ENCODE measurements at places on chromosomes 1 and 21. TPM values are rescaled to one million over a fixed set of nuclear protein-coding genes. Genes with fewer than 3 reads are reported as not detected.

GRCh38 chr1:212759683-212760082 is 31.9 kb downstream of the NSL1 start:
- H3K36me3 ChIP-seq: peaks cover 9% of the 10 kb centered on the region
- no peaks in the 10 kb centered on the region for H3K4me1 ChIP-seq
- no peak overlapping the region for H3K27ac ChIP-seq
- DNase-seq: no peak

- peaks cover 29% of the 10 kb centered on the region for H3K36me3 ChIP-seq
- peak overlapping the region; percentile 35 for H3K27ac ChIP-seq
- peaks cover 16% of the 10 kb centered on the region for H3K4me1 ChIP-seq
- no peaks in the 10 kb centered on the region for H3K27me3 ChIP-seq
These were observed 25.3 kb downstream of the A3GALT2 start for GRCh38 chr1:33295450-33296081.

DNA sequence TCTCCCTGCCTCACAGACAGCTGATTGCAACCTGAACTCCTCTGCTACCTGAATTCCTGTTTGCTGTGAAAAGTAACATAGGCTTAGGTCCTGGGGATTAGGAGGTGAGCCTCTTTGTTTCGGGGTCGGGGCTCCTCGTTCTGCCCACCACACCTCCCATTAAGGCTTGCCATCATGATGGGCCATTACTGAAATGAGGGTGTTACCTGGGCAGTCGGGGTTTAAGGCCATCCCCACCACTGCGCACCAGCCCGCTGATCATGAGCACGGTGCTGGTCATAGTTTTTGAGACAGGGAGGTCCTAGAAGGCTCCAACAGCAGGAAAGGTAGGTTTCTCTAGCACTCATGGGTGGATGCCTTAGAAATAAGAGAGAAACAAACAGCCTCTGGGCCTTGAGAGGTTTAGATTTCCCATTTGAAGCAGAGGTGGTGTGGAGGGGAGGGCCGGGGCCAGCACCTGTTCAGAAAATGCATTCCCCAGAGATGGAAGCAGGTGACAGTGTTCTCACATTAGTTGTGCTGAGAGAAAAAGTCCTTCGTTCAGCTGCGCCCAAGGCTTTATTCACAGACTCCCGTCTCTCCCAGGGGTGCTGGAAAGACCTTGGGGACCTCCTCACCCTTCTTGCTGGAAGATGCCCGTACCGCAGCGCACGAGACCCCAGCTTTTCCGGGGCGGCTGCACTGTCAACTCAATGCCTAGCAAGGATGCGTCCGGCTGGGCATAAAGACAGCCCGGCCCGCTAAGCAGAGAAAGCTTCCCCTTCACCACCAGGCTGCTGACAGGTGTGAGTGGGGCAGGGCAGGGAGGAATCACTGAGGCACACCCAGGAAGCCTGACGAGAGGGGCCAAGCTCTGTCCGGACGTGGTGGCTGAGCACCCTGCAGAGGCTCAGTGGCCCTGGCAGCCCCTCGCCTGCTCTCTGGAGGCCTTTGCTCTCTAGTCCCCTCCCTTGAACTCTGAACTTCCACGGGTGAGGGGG is 125.5 kb downstream of the PGBD5 start:
- no peaks in the 10 kb centered on the region for H3K4me1 ChIP-seq
- no peaks in the 10 kb centered on the region for H3K27me3 ChIP-seq
- no peak overlapping the region for H3K4me3 ChIP-seq
- no peak for DNase-seq

DNA sequence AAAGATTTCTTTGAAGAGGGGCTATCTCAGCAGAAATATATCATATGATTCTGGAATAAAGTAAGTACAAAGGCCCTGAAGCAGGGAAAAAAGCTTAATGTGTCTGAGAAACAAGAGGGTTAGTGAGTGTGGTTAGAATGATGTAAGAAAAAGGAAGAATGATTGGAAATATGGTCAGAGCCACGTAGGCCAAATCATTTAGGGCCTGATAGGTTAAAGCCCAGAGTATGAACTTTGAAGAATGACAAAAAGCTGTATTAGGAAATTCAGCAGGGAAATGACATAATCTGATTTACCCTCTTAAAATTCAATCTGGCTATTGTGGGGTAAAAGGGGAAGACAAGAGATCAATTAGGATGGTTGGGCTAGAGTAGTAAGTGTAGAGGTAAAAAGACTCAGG is 69.0 kb upstream of the MUTYH start:
- no peak for DNase-seq
- no peaks in the 10 kb centered on the region for H3K36me3 ChIP-seq
- H3K4me3 ChIP-seq: no peak overlapping the region
- peaks cover 19% of the 10 kb centered on the region for H3K4me1 ChIP-seq

GRCh38 chr1:23013657-23014056 is 2.0 kb downstream of the TEX46 start:
- DNase-seq: no peak
- H3K27ac ChIP-seq: no peak overlapping the region

GRCh38 chr1:179867493-179868330 is 9.9 kb downstream of the TOR1AIP2 start:
- H3K4me1 ChIP-seq: peaks cover 9% of the 10 kb centered on the region
- no peak overlapping the region for H3K4me3 ChIP-seq
- no peak overlapping the region for H3K27ac ChIP-seq
- peaks cover 41% of the 10 kb centered on the region for H3K36me3 ChIP-seq
- no peak for DNase-seq

GRCh38 chr1:187433598-187433997 is 604.8 kb downstream of the PLA2G4A start:
- no peaks in the 10 kb centered on the region for H3K4me1 ChIP-seq
- no peak overlapping the region for H3K27ac ChIP-seq
- H3K27me3 ChIP-seq: no peaks in the 10 kb centered on the region
- no peaks in the 10 kb centered on the region for H3K36me3 ChIP-seq
- H3K4me3 ChIP-seq: no peak overlapping the region
- DNase-seq: no peak

DNA sequence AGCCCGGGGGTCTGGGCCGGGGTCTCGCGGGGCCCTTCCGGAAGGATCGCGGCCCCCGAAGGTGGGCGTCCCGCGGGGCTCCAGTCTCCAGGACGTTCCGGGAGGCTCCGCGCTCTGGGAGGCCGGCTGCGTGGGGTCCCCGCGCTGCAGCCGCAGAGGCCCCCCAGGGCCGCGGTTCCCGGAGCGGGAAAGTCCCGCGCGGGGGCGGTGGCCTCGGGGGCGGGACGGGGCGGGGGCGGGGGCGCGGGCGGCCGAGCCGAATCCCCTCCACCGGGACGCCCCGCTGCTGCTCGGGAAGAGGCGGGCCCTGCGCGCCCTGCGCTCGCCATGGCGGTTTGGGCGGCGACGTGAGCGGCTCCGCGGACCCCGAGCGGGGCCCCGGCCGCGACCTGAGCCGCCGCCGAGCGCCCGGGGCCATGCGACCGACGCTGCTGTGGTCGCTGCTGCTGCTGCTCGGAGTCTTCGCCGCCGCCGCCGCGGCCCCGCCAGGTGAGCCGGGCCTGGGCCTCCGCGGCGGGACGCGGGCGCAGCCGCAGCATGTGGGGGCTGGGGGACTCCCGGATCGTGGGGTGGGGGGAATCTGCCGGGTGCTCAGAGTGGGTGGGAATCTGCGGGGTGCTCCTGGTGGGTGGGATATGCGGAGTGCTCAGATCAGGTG is at the start of gene IFNGR2:
IFNGR2 (plus strand) TSS at position 286 of the 658 bp plus-strand sequence; CDS start at position 417, 131 bp downstream.
- H3K4me3 ChIP-seq: peak within 1 kb of the TSS; percentile 96
- peak within 1 kb of the TSS; percentile 99 for H3K27ac ChIP-seq
- H3K36me3 ChIP-seq: no peaks in the 10 kb centered on the region
- DNase-seq: no peak

- H3K27me3 ChIP-seq: peaks cover 2% of the 10 kb centered on the region
- no peaks in the 10 kb centered on the region for H3K36me3 ChIP-seq
- no peak overlapping the region for H3K4me3 ChIP-seq
- H3K4me1 ChIP-seq: peaks cover 27% of the 10 kb centered on the region
- H3K27ac ChIP-seq: no peak overlapping the region
These were observed 1.7 kb upstream of the FAM89A start for GRCh38 chr1:231041719-231042261.

GRCh38 chr1:215004121-215004827 is 78.3 kb upstream of the KCNK2 start:
- no peaks in the 10 kb centered on the region for H3K36me3 ChIP-seq
- no peaks in the 10 kb centered on the region for H3K27me3 ChIP-seq
- no peak overlapping the region for H3K4me3 ChIP-seq
- peaks cover 19% of the 10 kb centered on the region for H3K4me1 ChIP-seq
- no peak overlapping the region for H3K27ac ChIP-seq
- DNase-seq: no peak

DNA sequence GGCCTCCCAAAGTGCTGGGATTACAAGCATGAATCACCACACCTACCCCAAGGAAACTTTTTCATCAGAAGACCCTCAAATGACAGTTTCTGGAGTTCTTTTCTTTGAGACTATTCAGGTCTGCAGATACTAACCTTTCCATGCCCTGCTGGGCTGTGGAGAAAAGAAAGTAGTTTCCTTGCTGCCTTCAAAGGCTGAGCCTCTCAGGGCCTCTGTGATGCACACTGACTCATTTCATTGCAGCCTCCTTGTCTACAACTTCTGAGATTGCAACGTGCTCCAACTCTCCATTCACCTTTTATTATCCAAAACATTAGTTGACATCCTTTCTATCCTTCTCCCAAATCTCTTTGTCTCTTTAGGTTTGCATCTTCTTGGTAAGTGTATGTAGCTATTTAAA is 8.8 kb upstream of the SAMSN1 start:
- no peaks in the 10 kb centered on the region for H3K27me3 ChIP-seq
- no peaks in the 10 kb centered on the region for H3K4me1 ChIP-seq
- no peak overlapping the region for H3K27ac ChIP-seq

- no peaks in the 10 kb centered on the region for H3K27me3 ChIP-seq
- no peak overlapping the region for H3K4me3 ChIP-seq
- H3K36me3 ChIP-seq: peaks cover 50% of the 10 kb centered on the region
These were observed 55.4 kb downstream of the SLC37A1 start for GRCh38 chr21:42568866-42569731.

DNA sequence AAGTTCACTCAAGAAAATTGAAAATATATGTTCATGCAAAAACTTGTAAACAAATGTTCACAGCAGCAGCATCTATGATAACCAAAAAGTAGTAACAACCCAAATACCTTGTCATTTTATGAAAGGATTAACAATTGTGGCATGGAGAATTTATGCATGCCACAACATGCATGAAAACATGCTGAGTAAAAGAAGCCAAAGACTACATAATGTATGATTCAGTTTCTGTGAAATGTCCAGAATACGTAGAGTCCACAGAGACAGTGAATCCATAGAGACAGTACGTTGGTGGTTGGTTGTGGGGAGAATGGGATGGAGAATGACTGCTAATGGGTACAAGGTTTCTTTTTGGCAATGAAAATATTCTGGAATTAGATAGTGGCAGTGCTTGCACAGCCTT is 148.7 kb downstream of the MAST2 start:
- peaks cover 4% of the 10 kb centered on the region for H3K4me1 ChIP-seq
- H3K4me3 ChIP-seq: no peak overlapping the region
- H3K36me3 ChIP-seq: no peaks in the 10 kb centered on the region
- H3K27ac ChIP-seq: no peak overlapping the region
- DNase-seq: no peak

DNA sequence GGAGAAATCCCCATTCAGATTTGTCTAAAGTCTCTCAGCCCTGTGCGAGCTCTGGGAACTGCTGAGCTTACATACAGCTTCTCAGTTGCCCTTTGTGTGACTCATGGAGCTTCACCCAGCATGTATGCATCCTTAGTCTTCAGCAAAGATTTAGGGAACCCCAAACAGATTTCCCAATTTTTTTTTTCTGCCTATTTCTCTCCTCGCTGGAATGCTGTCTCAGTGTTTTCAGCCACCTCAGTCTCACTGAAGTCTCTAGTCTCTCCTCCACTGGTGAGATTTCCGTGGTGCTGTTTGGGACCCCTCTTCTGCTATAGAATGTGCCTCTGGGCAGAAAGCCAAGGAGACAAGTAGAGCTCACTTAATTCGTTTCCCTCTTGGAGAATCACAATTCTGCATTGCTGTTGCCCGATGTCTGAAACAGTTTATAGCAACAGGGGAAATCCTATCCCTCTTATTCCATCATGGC is 28.1 kb upstream of the TXLNA start:
- no peak overlapping the region for H3K27ac ChIP-seq
- no peaks in the 10 kb centered on the region for H3K27me3 ChIP-seq
- H3K4me3 ChIP-seq: no peak overlapping the region
- peaks cover 22% of the 10 kb centered on the region for H3K36me3 ChIP-seq
- DNase-seq: no peak

GRCh38 chr1:108634521-108634920 is 26.4 kb downstream of the HENMT1 start:
- no peak overlapping the region for H3K4me3 ChIP-seq
- no peak overlapping the region for H3K27ac ChIP-seq
- no peaks in the 10 kb centered on the region for H3K27me3 ChIP-seq
- H3K4me1 ChIP-seq: no peaks in the 10 kb centered on the region

- no peaks in the 10 kb centered on the region for H3K4me1 ChIP-seq
- DNase-seq: no peak
- no peaks in the 10 kb centered on the region for H3K27me3 ChIP-seq
- no peak overlapping the region for H3K4me3 ChIP-seq
- H3K27ac ChIP-seq: no peak overlapping the region
These were observed 215.3 kb downstream of the BRINP2 start for GRCh38 chr1:177385760-177386698.

GRCh38 chr1:3525551-3526482 is 71.4 kb downstream of the ARHGEF16 start:
- H3K4me1 ChIP-seq: peaks cover 68% of the 10 kb centered on the region
- H3K4me3 ChIP-seq: no peak overlapping the region
- DNase-seq: no peak
- H3K27ac ChIP-seq: no peak overlapping the region
- H3K36me3 ChIP-seq: peaks cover 9% of the 10 kb centered on the region

DNA sequence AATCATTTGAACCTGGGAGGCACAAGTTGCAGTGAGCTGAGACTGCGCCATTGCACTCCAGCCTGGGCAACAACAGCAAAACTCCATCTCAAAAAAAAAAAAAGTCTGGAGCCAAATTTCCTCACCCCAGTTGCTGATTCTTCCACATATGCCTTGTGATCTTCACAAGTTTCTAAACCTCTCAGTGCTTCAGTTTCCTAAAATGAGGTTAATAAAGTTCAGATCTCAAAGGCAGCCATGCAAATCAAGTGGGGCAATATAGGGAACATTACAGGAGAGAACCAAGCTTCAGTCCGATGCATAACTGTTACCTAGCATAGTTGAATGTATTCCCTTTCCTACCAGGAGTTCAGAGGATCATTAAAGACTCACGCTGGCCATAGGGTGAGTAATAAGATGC is 4.8 kb downstream of the ITLN1 start:
- H3K27me3 ChIP-seq: no peaks in the 10 kb centered on the region
- no peak overlapping the region for H3K4me3 ChIP-seq
- H3K27ac ChIP-seq: no peak overlapping the region
- H3K4me1 ChIP-seq: no peaks in the 10 kb centered on the region
- no peak for DNase-seq

GRCh38 chr1:15167386-15167785 is 13.8 kb downstream of the TMEM51 start:
- no peak for DNase-seq
- H3K36me3 ChIP-seq: no peaks in the 10 kb centered on the region
- H3K4me1 ChIP-seq: peaks cover 1% of the 10 kb centered on the region
- no peak overlapping the region for H3K4me3 ChIP-seq
- no peaks in the 10 kb centered on the region for H3K27me3 ChIP-seq
- no peak overlapping the region for H3K27ac ChIP-seq

- H3K4me3 ChIP-seq: no peak overlapping the region
- no peak for DNase-seq
- H3K27ac ChIP-seq: no peak overlapping the region
- peaks cover 17% of the 10 kb centered on the region for H3K4me1 ChIP-seq
These were observed 11.5 kb downstream of the RCC2 start for GRCh38 chr1:17427696-17428660.

Gene PCBP3
- 3.0 TPM for total RNA-seq

Gene CCDC27
- not detected for total RNA-seq

Gene RHD
- not detected for total RNA-seq

Gene RPTN
- 9.0 TPM for total RNA-seq

Gene CTSE
- not detected for total RNA-seq

Gene DENND2C
- total RNA-seq: 57.0 TPM

Gene ETNK2
- total RNA-seq: 47.7 TPM

Gene ARTN
- 0.72 TPM for total RNA-seq

Measured in suprapubic skin (tissue), 4 donors.